Stimulated activated CD4-positive, alpha-beta T cell treated with anti-CD3 and anti-CD28 coated beads, TNF-alpha, amount 100 ng/mL, for 48 hours (primary cell): ENCODE measurements at places on chromosomes 6 and 20.

DNA sequence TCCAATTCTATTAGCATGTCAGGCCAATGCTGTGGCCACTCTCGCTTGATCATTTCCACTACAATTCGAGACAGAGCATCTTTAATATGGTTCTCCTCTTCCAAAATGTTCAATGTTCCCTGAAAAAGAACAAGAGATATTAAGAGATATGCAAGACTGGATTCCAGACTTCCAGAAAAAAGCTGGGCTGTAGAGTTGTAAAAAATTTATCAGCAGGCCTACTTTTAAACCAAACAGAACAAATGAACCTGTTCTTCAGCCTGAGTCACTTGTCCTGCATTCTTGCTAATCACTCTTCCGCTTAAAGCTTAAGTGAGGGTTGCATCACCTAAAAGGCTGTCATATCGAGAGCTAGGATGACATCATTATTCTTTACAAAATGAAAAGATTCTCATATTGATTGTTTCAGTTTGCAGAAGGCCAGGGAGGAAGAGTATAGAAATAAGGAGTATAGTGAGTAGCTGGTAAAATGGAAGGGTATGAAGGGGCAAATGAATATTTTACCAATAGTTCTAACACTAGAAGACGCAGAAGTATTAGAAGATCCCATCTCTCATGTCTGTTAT is 4.9 kb downstream of the XPO5 start:
- no peak for DNase-seq

DNA sequence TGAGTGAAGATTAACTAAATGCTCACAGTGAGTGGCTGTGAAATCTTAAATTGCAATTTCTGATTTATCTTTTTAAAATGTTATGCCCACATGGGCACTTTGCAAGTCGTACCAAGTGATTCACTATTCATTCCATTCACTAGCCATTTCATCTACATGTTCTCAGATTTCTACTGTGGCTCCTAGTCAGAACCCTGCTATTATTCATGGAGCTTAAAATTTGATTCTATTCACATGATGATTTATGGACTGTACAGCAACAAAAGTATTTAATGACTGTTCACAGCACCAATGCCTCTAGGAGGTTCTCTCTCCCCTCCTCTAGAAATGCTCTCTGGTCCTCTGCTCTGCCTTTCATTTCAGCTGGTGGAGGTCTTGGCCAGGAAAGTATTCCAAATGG is 133.5 kb upstream of the MAP3K7 start:
- no peak for DNase-seq

DNA sequence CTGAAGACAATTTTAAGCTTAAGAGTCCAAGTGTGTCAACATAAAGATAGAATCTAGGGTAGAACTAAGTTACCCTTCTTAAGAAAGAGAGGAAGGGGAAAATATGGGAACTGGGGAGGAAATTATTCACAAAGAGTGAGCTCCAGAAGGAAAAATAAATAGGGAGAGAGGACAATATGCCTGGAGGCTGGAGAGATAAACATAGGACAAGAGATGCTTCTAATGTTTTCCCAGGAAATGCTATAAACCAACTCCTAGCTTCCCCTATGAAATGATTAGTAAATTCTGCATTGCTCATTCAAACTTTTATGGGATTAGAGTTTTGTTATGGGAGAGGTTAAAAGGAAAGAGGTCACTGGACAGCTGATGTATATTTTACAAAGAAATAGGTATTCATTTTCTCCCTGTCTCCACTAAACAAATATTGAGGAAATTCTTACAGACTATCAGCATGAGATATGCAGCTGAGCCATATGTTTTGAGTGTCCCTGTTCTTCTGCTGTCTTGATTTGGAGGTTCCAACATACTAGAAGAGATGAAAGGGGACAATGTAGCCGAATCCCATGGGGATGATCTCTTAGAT is 22.0 kb downstream of the TPD52L1 start:
- DNase-seq = no peak

DNA sequence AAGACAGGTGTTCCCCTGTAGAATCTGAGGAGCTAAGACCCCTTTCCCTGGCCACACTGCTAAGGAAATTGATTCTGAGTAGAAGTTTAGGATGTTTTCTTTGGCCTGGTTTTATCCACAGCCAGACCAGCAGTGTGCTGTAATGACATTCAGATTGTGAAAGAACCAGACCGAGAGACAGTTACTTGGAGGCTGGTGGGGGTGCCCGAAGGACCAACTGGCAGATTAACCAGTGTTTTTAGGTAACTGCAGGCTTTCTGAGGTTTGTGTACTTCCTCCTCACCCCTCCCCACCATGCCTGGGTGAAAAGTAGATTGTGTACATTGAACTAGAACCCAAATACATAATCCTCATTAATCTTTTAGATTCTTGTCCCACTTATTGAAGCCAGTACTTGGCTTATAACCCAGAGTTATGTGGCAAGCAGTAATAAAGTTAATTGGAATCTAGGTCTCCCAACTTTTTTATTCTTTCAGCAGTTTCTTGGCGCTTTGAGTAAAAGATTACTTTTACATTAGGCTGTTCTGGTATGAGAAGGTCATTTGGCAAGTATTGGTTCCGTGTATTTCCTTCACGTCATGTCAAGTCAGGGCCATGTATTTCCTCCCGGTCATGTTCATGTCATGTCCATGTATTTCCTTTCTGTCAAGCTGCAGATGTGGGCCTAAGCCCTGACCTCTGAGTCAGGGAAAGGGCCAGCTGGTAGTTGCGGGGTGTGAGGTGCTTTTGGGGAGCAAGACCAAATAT is 93.7 kb downstream of the TCP11 start:
- DNase-seq = no peak

DNA sequence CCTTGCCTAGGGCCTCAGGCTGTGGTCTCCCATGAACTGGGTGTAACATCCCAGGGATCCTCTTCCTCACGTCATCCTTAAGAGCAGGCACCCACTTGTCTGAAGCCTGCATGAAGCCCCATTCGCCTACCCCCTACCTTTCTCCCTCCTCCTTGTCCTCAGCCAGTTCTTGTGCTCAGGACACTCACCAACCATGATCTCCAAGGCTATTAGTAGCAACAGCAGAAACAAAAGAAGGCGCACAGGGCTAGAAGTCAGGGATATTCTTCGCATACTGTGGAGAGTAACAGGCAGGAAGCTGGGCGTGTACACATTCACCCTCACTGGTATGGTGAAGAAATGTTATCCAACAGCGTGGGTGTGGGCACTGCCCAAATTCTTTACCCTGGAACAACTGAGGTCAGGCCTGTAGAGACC is 7.3 kb downstream of the RAET1E start:
- DNase-seq = no peak

- no peak for DNase-seq
These were observed 185.7 kb upstream of the FLRT3 start for GRCh38 chr20:14523090-14523489.

DNA sequence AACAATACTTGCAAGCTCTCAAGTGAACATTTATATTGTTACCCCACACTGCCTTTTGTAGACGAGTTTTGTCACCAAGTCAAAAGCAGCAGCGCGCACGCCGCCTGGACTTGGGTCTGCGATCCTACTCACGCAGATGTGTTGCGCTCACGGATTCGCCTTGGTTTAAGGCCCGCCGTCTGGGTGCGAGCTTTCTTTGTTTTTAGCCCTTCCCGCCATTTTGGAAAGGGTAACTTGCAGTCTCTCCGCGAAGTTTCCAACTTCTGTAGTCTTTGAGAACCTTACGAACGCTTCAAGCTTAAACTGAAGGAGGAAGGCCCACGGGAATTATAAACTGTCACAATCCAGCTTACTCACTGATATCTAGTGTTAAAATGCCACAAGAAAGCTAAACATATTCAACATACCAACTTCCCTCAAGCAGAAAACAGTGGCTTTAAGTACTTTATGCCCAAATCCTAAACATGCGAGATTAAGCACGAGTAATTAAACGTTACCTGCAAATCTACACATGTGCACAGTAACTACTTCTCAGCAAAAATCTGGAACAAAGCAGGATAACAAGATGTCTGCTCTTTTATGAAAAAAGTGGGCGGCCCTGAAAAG is 80.4 kb upstream of the BTN3A2 start:
- no peak for DNase-seq

DNA sequence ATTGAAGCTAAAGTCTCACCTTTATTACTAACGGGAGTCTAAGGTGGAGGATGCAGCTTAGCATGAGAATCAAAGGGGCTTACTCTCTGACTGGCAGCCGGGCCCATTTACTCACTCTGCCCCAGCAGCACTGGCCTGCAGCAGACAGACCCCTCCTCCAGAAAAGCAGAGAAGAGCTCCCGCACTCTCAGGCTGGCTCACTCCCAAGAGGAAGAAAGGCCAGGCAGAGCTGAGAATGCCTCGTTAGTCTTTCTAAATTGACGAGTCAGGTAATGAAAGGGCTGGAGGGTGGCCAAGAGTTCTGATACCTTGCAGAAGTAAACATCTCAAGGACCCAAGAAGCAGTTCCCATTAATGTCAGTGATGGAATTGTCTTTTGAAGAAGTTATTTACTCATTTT is 44.5 kb upstream of the IL20RA start:
- no peak for DNase-seq
